Activated CD4-positive, alpha-beta memory T cell treated with anti-CD3 and anti-CD28 coated beads for 36 hours (primary cell): ENCODE measurements at places on chromosomes 1 and 21. TPM values are rescaled to one million over a fixed set of nuclear protein-coding genes. Genes with fewer than 3 reads are reported as not detected.

GRCh38 chr1:109193653-109194590 is 19.8 kb upstream of the SARS1 start:
- peaks cover 2% of the 10 kb centered on the region for H3K36me3 ChIP-seq
- peak; percentile 73 for DNase-seq
- no peak overlapping the region for H3K27ac ChIP-seq

Gene PTPRC
- total RNA-seq, result 495 TPM

Gene UQCRH
- 353 TPM for total RNA-seq

Gene KCNN3
- 0.02 TPM for total RNA-seq

- no peak overlapping the region for H3K4me3 ChIP-seq
- no peaks in the 10 kb centered on the region for H3K36me3 ChIP-seq
- DNase-seq, result no peak
- H3K27me3 ChIP-seq, result peaks cover 31% of the 10 kb centered on the region
- H3K4me1 ChIP-seq, result peaks cover 5% of the 10 kb centered on the region
These were observed 8.7 kb upstream of the KISS1 start for GRCh38 chr1:204204944-204205343.

Gene OR2L13
- total RNA-seq, result not detected

DNA sequence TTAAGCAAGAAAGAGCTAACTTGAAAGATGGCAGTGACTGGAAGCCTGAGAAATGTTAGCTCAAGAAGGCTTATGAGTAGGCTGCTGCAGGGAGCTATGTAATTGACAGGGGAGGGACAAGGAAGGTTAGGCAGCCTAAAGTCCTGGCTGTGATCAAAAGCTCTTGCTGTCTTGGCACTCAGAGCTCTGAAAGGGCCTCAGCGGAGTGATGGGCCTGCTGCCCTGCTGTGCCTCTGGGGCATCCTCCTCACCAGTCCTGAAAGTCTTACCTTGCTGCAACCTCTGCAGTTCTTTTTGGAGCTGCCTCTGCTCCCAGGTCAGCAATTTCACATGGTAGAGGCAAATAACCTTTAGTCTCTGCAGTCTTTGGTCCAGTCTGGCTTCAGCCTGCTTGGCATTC is 1.8 kb downstream of the CCDC190 start:
- H3K27me3 ChIP-seq, result peaks cover 15% of the 10 kb centered on the region
- H3K36me3 ChIP-seq, result no peaks in the 10 kb centered on the region
- H3K27ac ChIP-seq, result no peak overlapping the region
- no peak for DNase-seq
- H3K4me3 ChIP-seq, result no peak overlapping the region
- no peaks in the 10 kb centered on the region for H3K4me1 ChIP-seq

DNA sequence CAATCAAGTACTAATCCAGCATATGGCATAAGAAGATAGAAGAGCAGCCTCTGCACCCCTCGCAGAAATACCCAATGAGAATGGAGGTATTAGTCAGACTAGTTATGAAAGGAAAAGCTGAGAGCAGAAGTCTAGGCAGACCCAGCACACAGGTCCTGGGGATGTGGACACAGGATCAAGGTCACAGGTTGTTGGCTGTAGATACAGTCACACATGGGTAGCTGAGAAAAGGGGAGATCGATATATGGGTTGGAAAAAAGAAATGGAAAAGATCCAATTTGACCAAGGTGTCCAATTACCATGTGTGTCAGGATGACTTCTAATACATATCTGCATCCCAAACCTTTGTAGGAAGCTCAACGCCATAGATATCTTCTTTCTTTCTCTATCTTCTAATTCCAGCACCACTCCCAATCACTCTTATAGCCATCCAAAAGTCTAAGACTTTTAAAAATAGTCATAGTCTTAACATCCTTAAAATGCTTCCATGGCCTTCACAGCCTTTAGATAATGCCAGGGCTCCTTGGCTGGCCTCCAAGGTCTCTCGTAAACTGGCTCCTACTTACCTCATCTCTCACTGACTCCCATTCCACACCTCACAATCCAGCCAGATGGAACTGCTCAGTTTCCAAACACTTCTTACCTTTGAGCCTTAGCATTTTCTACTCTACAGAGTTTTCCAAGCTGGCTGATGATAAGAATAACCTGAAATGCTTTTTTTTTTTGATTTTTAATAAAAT is 8.3 kb upstream of the ZC3H11B start:
- H3K4me1 ChIP-seq, result no peaks in the 10 kb centered on the region
- H3K36me3 ChIP-seq, result no peaks in the 10 kb centered on the region
- H3K4me3 ChIP-seq, result no peak overlapping the region
- DNase-seq, result no peak
- H3K27ac ChIP-seq, result no peak overlapping the region

GRCh38 chr1:27111626-27112573 is 43.0 kb downstream of the SLC9A1 start:
- H3K27ac ChIP-seq, result peak overlapping the region; percentile 83
- no peaks in the 10 kb centered on the region for H3K27me3 ChIP-seq
- H3K4me3 ChIP-seq, result no peak overlapping the region
- DNase-seq, result peak; percentile 89
- peaks cover 11% of the 10 kb centered on the region for H3K36me3 ChIP-seq

- peaks cover 11% of the 10 kb centered on the region for H3K4me1 ChIP-seq
- H3K27ac ChIP-seq, result no peak overlapping the region
- H3K36me3 ChIP-seq, result no peaks in the 10 kb centered on the region
- H3K4me3 ChIP-seq, result peak overlapping the region; percentile 71
These were observed 26.1 kb upstream of the PRSS38 start for GRCh38 chr1:227789084-227790033.

- DNase-seq, result no peak
- no peak overlapping the region for H3K27ac ChIP-seq
- no peaks in the 10 kb centered on the region for H3K27me3 ChIP-seq
- no peaks in the 10 kb centered on the region for H3K36me3 ChIP-seq
- no peaks in the 10 kb centered on the region for H3K4me1 ChIP-seq
These were observed 115.9 kb downstream of the FGGY start for GRCh38 chr1:59412718-59413326.

GRCh38 chr1:198267921-198268320 is 111.1 kb downstream of the NEK7 start:
- peaks cover 10% of the 10 kb centered on the region for H3K4me1 ChIP-seq
- H3K36me3 ChIP-seq, result no peaks in the 10 kb centered on the region
- no peaks in the 10 kb centered on the region for H3K27me3 ChIP-seq
- H3K27ac ChIP-seq, result no peak overlapping the region
- H3K4me3 ChIP-seq, result no peak overlapping the region

Gene ASTN1
- not detected for total RNA-seq

GRCh38 chr21:37513383-37513782 is 146.8 kb downstream of the DYRK1A start:
- no peak overlapping the region for H3K27ac ChIP-seq
- no peak for DNase-seq
- H3K36me3 ChIP-seq, result peaks cover 49% of the 10 kb centered on the region
- H3K4me1 ChIP-seq, result no peaks in the 10 kb centered on the region
- no peaks in the 10 kb centered on the region for H3K27me3 ChIP-seq

Gene ANXA9
- 0.19 TPM for total RNA-seq

- no peak within 1 kb of the TSS for H3K27ac ChIP-seq
- H3K4me3 ChIP-seq, result no peak within 1 kb of the TSS
- no peaks in the 10 kb centered on the region for H3K36me3 ChIP-seq
- DNase-seq, result peak; percentile 62
- H3K27me3 ChIP-seq, result peaks cover 8% of the 10 kb centered on the region
These were observed at the start of gene TTC34 for GRCh38 chr1:2801535-2802291. TTC34 (minus strand) TSS chr1:2801693; CDS start chr1:2800827, 866 bp downstream.

DNA sequence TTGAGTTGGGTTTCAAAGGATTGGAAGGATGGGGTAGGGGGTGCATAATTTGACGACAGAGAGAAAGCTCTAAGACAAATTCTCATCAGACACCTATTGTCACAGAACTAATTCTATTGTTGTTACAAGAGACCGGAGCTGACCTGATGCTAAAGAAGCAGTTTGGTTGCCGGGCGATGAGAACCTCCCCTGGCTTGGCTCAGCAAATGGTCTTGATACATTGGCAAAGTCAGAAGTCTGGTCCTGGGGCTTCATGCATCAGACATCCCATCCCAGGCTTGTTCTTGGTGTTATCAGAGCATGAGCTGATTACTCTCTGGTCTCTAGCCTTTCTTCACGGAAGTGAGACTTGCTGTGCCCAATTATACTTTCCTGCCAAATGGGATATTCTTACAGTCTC is 15.4 kb downstream of the TRIM67 start:
- peaks cover 40% of the 10 kb centered on the region for H3K27me3 ChIP-seq
- no peak for DNase-seq
- no peaks in the 10 kb centered on the region for H3K4me1 ChIP-seq
- H3K36me3 ChIP-seq, result no peaks in the 10 kb centered on the region
- no peak overlapping the region for H3K27ac ChIP-seq

DNA sequence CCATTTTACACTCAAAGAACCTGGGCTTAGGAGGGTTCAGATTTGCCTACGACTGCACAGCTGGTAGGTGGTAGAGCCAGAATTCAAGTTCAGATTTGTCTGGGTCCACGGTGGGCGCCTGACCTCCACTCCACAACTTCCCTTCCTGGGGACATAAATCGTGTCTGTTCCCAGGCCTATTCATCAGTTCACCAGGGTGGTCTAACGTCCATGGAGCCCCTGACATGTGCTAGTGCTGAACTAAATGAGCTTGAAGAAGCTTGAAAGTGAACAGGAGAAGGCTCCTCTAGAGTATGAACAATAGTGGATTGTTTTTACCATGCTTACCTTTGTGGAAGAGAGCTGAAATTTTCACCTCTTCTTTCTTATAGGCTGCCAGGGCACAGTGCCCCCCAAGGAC is 32.5 kb upstream of the KIF1B start:
- no peak overlapping the region for H3K27ac ChIP-seq
- no peaks in the 10 kb centered on the region for H3K27me3 ChIP-seq
- peaks cover 31% of the 10 kb centered on the region for H3K36me3 ChIP-seq
- H3K4me1 ChIP-seq, result peaks cover 5% of the 10 kb centered on the region

DNA sequence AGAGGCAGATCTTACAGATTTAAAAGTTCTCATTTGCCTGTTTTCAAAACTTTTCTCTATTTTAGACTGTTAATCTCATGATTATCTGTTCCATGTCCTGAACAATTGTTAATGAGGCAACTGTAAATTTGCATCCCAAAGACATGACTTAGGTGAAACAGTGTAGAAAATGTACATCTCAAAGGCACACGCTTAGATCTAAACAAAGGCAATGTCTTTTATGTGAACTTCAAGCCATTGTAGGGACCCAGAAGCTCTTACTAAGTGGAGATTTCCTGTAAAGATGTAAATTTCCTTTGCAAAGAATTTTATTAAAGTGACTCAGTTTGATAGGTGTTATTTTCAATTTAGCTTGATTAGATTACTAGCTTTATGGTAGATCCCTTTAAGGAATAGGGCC is 125.2 kb upstream of the F3 start:
- no peaks in the 10 kb centered on the region for H3K4me1 ChIP-seq
- H3K27me3 ChIP-seq, result peaks cover 1% of the 10 kb centered on the region
- no peak overlapping the region for H3K4me3 ChIP-seq
- H3K27ac ChIP-seq, result no peak overlapping the region
